ENCODE measurements at places on chromosomes 7 and 10.
A peak's percentile ranks its signal among the peaks of the same experiment; 100 is the strongest.

- DNase-seq: no peak
Observed at GRCh38 chr7:88105231-88105630, 114.6 kb downstream of the SRI start.

- DNase-seq: no peak
Observed at GRCh38 chr7:67619175-67619574, 622.5 kb downstream of the TYW1 start.

DNA sequence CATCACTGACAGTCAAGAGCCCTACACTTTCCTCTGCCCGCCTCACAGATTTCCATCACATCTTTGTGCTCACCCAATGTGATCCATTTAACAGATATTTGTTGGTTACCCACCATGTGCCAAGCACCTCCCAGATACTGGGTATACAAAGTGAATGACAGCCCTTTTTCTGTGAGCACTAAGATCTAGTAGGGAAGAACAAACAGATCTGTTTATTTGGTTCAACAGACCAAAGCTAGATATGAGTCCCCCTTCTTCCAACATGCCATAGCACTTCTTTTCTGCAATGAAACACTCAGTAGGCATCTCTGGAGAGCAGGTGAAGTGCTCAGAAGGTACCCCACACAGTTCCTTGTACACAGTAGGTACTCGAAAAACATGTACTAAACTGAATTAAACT, 101.4 kb downstream of the HIPK2 start:
- DNase-seq: no peak

GRCh38 chr7:75987026-75987804, 7.2 kb downstream of the TMEM120A start:
- no peak for DNase-seq

- DNase-seq: no peak
Observed at GRCh38 chr7:80230327-80230726, 95.7 kb downstream of the GNAI1 start.

- DNase-seq: no peak
Observed at GRCh38 chr7:128210036-128210347, 31.1 kb upstream of the LEP start.

GRCh38 chr7:48259463-48260280, 88.4 kb downstream of the ABCA13 start:
- no peak for DNase-seq

- no peak for DNase-seq
Observed at GRCh38 chr10:48894911-48895802, 44.5 kb downstream of the LRRC18 start.

DNA sequence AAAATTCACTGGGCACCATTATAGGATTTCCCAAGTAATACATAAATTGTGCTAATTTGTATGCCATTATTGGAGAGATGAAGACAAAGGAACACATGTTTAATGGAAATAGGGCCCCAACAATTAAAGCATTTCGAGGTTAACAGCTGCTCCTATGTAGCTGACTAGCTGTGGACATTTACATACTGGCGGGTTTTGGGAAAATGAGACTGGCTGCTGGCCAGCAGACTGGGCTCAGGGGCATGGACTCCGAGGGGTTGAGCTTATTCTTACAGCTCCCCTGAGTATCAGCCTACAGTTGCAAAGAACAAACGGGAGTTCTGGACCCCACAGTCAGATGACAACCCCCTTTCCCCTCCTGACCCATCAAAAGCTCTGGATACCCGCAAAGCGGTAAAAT, 91.9 kb upstream of the MYO3A start:
- no peak for DNase-seq

DNA sequence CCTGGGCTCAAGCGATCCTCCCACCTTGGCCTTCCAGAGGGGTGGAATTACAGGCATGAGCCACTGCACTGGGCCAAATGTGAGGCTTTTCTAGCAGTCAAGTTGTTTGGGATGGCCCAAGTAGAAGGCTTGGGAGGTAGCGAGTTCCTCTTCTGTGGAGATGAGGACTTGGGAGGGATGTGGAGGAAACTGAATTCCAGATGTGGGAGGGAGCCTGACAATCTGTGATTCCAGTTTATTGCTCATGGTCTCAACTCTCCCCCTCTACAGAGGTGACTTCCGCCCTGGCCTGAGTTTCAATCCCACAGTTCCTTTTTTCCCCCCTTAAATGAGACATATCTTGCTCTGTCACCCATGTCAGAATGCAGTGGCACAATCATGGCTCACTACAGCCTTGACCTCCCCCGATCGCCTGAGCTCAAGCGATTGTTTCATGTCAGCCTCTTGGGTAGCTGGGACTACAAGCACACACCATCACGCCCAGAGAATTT, 3.4 kb downstream of the STYXL1 start:
- DNase-seq: no peak

DNA sequence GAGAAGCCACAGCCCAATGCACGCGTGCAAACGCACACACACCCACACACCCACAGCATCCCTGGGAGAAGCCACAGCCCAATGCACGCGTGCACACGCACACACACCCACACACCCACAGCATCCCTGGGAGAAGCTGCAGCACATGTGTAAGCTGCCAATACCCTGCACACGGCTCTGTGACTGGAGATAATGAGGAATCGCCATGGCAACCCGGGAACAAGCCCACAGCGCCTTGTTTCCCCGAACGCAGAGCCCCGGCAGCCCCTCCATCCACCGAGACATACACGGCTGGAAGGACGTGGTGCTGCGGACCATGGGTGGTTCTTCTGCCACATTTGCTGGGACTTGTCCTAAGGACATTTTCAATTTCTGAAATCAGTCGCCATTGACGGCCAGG, 221.3 kb downstream of the PTPRN2 start:
- no peak for DNase-seq

DNA sequence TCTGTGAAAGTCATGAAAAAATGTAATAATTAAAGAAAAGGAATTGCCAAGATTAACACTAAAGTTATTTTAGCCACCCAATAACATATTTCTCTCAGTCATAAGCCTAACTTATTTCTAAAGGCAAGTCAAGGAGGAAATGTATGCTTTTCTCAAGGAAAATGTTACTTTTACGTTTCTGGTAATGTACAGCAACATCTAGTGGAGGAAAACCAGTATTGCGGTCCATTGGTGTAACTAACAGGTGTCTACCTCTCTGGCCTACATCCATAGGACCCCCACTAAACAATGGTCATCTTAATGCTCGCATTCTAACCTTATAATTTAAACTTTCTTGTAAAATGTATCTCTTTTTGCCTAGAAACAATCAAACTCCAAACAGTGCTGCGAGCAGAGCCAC, 437.5 kb downstream of the KIF20B start:
- no peak for DNase-seq

DNA sequence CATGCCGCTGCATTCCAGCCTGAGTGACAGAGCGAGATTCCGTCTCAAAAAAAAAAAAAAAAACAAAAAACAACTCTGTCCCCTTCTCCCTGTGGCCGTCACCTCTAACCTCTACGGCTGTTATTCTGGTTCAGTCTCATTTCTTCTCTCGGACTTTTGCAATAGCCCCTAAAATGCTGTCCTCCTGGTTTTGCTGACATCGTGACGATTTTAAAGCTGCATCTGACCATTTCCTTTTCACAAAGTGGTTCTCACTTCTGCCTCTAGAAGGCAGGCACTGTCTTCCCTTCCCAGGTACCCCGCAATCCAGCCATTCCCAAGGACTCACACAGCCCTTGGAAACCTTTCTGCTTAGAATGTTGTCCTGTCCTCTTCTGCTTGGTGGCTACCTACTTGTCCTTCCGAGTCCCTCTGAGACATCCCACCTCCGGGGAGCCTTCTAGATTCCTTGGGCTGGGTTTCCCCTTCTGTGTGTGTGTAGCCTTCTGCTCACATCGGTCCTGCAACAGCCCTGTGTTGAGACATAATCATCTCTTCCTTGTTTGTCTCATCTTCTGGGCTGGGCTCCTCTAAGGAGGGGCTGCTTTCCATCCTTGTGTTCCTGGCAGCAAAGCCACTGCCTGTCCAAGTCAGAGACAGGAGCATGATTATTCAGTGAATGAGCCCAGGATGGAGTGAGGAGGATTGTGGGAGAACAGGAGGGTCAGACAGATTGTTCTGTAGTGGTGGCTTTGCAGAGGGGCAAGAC, 83.1 kb downstream of the GRK5 start:
- DNase-seq: no peak

DNA sequence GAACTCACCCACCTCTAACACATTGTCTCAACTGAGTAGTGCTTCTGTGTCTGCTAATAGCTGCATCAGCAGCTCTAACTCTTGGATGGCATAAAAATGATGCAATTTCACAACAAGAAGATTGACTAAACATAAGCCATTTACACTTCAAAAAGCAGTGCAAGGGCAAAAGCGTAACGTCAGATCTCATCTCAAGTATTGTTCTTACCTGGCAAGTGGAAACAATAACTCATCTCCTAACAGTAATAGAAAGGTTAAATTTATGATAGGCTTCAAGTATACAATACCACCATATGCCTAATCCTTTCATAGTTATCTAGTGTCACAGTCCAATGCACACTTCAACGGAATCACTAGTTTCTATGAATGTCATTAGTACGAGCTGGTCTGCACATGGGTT, 14.8 kb downstream of the TPK1 start:
- DNase-seq: no peak

DNA sequence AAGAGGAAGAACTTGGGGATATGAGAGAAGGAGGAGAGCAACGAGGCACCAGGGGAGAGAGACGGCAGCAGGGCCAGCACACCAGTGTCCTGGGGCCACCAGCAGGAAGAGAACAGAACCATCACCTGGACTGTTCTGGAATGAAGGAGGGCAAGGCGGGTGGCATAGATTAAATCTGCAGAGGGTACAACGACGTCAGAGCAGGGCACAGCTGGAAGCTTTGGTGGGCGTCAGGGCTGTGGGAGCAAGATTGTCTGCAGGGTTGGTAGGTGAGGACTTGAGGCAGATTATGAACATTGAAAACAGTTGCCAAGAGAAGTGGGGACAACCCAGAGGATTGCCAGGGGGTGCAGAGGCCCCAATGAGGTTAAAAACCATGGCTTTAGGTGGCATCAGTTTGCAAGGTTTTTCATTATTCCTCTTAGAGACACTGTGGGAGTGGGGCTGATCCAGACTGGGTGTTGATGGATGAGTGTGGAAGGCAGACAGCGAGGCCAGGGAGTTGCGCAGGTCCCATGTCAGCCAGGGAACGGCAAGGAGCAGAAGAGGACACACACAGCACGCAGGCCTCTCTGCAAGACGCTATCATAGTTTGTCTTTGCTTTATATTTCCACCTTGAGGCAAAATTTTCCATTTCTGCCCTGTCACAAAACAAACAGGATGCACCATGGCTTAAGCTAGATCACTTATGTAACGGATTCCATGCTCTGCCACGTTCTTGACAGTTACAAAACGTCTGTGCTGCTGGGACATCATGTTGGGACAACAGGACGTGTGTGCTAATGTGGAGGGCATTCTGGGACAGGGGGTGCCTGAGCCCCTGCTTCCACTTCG, 52.5 kb upstream of the LEP start:
- no peak for DNase-seq

DNA sequence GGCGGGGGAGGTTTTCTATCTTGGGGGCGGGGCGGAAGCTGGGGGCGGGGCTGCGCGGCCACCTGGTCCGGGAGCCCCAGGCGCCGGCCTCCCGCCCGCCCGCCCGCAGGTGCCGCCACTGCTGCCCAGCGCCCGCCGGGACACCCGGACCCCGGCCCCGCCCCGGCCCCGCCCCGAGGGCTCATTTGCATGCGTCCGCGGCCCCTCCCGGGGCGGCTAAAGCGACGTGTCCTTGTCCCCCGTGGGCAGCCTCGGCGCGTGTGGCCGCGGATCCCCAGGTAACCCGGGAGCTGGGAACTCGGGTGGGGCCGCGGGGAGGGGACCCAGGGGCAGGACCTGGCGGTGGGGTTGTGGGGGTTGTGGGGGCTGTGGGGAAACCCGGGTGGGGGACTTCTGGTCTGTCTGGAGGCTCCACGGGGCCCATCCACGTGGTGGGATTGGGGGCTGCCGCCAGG, at the start of gene BHLHA15:
BHLHA15 (plus strand) TSS at position 219 of the 455 bp plus-strand sequence. CDS start 871 bp downstream, outside the sequence.
- peak; percentile 62 for DNase-seq

- no peak for DNase-seq
Observed at GRCh38 chr10:124145109-124145870, 51.9 kb upstream of the CHST15 start.

Measured in RKO (cell line).